ENCODE measurements at places on chromosomes 1 and 21.
A peak's percentile ranks its signal among the peaks of the same experiment; 100 is the strongest.

DNA sequence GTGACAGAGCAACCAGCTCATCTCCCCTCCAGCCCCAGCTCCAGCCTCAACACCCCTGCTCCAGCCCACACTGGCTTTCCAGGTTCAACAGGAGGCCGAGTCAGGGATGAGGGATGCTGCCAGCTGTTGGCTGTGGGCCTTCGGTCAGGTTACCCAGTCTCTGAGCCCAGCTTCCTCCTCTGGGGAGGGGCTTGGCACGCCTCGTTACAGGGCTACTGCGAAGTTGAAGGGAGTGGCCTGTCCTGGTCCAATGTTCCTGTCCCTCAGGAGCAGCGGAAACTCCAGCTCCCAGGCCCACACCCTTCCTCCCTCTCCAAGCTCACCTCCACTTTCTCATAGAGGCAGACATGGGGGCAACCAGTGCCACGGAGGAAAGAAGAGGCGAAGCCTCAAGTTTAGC, 15.1 kb upstream of the TAS1R2 start:
- DNase-seq, result peak; percentile 42

DNA sequence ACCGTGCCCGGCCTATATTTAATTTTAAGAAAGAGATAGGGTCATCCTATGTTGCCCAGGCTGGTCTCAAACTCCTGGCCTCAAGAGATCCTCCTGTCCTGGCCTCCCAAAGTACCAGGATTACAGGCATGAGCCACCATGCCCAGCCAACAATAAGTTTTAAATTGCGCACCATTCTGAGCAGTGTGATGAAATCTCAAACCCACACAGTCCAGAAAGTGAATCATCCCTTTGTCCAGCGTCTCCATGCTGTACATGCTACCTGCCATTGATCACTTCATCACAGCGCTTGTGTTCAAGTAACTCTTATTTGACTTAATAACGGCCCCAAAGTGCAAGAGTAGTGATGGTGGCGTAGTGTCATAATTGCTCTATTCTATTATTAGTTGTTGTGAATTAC, 75.4 kb downstream of the APP start:
- DNase-seq, result no peak

- DNase-seq, result no peak
Observed at GRCh38 chr1:231359113-231359512, 21.0 kb downstream of the SPRTN start.

- no peak for DNase-seq
Observed at GRCh38 chr1:62228883-62229187, 34.2 kb downstream of the L1TD1 start.

- no peak for DNase-seq
Observed at GRCh38 chr21:38267991-38268863, 11.4 kb downstream of the KCNJ15 start.

DNA sequence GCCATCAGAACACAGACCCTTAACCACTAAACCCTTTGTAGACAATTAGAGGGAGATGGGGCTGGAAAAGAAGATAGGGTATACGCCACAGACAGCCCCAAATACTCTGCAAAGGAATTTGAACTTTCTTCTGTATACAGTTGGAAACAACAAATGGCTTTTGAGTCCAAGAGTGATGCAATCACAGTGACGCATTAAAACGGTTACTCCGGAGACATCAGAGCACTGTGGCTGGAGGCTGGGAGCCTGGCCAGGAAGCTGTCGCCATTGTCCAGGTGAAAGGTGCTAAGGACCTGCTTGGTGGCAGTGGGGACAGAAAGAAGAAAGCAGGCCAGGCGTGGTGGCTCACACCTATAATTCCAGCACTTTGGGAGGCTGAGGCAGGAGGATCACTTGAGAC, 4.2 kb downstream of the FLAD1 start:
- DNase-seq, result no peak

DNA sequence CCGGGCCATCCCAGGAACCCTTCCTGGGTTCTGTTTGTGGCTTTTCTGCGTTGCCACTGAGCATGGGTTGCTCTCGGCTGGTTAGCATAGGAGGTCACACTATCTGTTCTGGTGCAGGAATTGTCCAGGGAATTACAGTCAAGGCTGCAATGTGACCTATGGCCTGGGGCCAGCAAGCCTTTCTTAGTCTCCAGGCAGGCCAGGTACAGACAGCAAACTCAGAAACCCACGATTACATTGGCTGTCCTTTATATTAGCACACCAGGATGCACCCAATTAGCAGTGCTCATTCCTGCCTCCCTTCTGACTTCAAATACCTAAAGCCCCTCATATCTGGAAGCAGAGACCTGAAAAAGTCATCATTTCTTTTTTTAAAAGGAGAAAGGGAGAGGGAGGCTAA, 55.2 kb downstream of the CD247 start:
- DNase-seq, result no peak

DNA sequence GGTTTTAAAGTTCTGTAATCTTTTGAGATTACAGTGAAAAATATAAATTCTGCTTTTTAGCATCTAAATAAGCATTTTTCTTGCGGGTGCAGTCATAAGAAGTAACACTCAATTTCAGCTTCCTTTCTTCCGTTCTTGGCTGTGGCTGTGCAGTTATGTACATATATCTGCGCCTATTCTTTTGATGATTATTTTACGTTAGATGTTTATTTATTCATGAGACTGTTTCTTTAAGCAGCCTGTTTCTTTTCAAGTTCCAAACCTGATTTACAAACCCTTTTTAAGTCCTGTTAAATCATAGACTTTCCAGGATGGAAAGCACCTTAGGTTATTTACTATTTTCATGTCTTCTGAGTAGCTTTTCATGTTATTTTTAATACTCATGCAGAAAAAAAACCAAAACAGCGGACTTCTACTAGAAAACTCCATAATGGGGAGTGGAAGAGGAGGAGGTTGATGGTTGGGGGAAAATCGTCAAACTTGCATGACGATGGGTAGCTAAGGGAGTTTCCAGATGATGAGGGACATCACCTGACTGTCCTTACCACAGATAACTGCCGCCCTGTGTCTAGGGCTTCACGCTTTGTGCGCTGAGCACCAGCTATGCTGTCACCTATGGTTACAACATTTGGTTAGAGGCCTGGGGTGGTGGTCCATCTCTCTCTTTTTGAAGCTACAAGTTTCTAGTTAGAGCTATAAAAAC, 2.6 kb downstream of the PRDM2 start:
- no peak for DNase-seq

DNA sequence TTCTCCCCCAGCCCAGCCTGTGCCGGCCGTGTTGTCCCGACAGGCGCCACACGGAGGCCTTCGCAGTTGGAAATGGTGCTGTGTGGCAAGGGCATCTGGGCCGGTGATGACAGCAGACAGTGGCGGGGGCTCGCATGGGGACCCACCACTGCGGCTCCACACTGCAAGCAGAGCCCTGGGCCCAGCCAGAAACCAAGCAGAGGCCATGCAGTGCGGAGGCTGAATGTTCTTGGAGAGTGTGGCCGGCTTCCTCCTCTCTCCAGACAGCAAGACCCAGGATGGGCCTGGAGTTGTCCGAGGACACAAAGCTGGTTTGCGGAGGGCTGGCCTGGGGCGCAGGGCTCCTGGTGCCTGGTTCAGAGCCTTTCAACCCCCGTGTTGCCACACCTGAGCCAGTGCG, 104.6 kb downstream of the SIK1 start:
- no peak for DNase-seq

DNA sequence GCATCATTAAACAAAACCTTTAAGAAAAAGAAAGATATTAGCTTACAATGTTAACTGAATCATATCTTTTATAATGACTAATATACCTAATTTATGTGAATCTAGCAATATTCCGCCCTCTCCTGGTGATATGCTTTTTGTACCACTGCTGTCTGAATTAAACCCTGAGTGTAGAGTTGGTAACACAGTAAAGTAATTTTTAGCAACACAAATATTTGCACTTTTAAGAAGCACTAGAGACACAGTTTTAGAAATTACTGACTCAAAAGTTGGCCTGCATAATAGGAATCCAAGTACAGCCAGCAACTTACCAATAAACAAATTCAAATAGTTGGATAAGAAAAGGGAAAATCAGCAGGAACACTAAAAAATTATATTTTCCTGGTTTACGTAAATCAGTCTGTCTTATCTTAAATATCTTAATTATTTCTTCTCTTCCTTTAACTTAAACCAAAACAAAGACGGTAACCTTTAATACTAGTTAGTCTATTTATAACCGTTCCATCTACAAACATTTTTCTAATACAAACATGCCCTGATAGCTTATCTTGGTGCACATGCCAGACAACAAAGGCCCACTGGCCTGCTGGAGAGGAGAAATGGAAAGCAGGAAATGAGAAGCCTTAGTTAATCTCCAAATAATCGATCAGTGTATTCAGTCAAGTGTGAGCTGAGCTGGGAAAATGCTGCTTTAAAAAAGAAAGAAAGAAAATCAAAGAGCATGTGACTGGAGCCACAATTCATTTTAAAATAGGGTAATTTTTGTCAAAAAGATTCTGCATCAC, 246.0 kb downstream of the RERE start:
- DNase-seq, result peak; percentile 42

- no peak for DNase-seq
Observed at GRCh38 chr1:26862781-26863684, at the start of gene SFN. TSS of gene SFN (plus strand) at chr1:26863149. CDS start at chr1:26863213, 64 bp downstream.

GRCh38 chr1:11680270-11681070, 478 bp downstream of the MAD2L2 start:
- no peak for DNase-seq

DNA sequence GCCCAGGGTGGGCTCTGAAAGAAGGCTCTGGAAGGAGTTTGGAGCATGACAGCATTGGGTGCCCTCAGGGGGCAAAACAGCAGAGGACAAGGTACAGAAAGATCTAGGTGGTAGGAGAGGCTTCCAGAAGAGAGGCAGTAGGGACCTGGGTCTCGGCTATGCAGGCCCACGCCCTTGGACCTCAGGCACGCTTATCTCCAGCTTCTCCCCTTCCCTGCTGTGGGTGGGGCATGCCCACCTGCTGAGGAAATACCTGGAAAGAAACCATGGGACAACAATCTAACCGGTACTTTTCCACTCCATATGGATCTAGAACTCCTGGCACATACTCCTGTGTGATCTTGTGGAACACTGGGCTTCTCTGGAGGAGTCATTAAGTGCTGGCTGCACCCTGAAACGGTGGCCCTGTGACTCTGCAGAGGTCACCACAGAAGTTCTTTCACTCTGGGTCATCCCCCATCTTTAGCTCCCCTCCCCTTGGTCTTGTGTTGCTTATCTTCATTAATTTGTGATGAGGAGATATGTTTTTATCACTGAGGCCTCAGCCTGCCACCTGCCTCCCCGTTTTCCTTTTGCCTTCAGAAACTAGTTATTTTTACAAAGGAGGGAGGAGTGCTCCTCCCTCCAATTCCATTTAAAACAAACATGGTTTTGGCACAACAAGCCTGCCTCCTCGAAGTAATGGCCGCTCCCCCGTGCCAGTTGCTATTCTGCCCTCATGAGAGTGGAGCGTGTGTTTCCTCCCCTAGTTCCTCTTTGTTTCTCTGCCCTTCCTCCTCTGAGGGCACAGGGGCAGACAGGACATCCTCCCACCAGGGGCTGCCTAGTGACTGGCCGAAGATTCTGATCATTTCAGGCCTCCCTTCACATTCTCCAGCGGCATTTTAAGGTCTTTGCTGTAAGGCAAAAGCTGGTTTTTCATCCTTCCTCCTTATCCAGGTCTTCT, 78.0 kb upstream of the ATP5PO start:
- no peak for DNase-seq

GRCh38 chr1:95169548-95169947, 52.4 kb downstream of the TLCD4 start:
- DNase-seq, result no peak

GRCh38 chr1:229128066-229128608, 142.8 kb upstream of the RAB4A start:
- DNase-seq, result no peak

DNA sequence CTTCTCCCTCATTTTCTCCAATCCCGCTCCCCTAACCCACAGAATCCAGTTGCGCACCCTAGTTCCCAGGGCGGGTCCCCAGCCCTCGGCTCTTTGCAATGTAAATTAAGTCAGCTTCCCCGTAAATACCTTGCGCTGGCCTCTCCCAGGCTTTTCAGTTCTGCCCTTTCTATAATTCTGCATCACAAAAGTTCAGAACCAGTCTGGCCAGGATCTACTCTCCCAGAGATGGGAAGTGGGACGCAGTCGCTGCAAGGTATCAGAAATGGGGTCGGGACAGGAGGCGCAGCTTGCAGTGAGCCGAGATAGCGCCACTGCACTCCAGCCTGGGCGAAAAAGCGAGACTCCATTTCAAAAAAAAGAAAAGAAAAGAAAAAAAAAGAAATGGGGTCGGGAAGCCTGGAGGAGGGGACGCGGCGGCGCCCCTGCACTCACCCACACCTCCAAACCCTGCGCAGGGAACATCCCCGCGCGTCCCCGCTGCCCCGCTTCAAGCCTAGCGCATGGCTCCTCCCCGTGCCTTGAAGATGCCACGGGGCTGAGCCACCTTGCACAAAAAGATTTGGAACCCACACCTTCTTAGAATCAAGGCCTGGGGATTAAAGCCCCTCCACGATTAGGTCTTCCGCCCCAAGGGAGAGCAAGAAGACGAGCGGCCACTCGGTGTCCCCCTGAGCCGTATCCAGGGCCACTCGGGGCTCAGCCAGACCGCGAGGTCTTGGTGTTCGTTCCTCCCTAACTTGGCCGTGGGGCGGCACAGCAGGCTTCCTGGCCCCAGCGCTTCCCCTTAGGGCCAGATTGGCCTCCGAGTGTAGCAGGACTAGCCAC, 27.2 kb upstream of the ITLN2 start:
- no peak for DNase-seq

GRCh38 chr1:55368698-55369097, 153.5 kb upstream of the USP24 start:
- DNase-seq, result no peak

GRCh38 chr1:41611068-41611931, 126.8 kb upstream of the EDN2 start:
- no peak for DNase-seq

DNA sequence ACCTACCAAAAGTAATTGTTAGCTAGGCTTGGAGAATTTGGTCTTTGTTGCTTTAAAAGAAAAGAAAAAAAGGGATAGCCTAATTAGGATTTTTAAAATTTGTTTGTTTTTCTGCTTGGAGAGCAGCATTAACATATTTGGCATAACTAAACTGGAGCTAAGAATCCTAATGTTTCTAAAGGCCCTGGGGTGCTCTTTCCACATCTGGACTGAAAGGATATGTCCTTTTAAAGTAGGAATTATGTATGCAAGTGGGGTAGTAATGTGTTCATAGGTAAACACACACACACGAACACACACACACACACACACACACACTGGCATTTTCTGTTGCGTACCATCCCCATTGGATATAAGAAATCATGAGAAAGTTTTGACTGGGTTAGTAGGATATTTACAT, 113.9 kb downstream of the KCTD3 start:
- DNase-seq, result no peak

- DNase-seq, result no peak
Observed at GRCh38 chr1:236681219-236681618, 5.1 kb upstream of the ACTN2 start.

DNA sequence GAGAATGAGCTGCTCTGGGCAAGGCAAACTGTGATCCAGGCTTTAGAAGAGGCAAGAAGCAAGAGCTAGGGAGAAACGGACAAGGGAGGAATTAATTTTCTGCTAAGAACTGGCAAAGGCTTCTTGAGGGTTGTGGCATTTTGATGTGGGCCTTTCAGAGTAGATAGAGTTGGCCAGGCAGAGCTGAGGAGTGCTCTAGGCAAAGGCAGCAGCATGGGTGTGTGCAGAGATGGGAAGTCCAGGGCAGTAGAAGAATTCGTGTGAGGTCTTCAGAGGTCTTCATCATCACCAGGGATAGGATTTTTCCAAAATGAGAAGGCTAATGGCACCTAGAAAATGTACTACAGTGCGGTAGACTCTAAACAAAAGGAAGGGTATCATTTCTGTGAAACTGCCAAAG, 237.8 kb downstream of the LTN1 start:
- DNase-seq, result no peak

- no peak for DNase-seq
Observed at GRCh38 chr1:110726755-110727154, 52.0 kb upstream of the KCNA3 start.

Measured in hindlimb muscle (tissue), 1 donor.